ENCODE measurements at places on chromosomes 7 and 10.
A peak's percentile ranks its signal among the peaks of the same experiment; 100 is the strongest.

DNA sequence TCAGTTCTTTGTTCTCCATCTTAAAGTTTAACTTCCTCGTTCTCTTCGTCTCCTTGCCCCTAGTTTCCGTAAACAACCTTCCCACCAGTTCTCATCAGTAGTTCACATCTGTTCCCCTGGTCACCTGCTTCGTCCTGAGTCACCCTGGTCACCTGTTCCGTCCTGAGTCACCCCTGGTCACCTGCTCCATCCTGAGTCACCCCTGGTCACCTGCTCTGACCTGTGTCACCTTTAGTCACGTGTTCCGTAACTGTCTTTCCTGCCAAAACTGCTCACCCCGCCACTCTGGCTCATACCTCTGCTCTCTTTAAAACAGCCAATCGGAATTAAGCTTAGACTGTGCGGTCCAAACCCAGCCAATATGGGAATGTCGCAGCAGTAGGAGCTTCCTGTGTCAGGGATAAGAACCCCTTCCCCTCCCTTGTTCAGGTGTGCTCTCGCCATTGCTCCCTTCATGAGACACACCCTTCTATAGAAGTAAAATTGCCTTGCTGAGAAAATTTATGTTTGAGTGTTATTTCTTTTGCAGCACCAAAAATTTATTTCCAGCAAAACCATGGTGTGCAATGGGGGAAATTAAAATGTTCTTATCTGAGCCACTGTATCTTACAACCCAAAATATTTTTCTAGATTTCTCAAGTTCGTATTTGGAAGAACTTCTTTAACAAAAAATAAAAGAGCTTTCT lies 112.2 kb downstream of the VIM start:
- DNase-seq = no peak

GRCh38 chr10:73771722-73772280 lies 10.0 kb upstream of the CHCHD1 start:
- peak; percentile 70 for DNase-seq

DNA sequence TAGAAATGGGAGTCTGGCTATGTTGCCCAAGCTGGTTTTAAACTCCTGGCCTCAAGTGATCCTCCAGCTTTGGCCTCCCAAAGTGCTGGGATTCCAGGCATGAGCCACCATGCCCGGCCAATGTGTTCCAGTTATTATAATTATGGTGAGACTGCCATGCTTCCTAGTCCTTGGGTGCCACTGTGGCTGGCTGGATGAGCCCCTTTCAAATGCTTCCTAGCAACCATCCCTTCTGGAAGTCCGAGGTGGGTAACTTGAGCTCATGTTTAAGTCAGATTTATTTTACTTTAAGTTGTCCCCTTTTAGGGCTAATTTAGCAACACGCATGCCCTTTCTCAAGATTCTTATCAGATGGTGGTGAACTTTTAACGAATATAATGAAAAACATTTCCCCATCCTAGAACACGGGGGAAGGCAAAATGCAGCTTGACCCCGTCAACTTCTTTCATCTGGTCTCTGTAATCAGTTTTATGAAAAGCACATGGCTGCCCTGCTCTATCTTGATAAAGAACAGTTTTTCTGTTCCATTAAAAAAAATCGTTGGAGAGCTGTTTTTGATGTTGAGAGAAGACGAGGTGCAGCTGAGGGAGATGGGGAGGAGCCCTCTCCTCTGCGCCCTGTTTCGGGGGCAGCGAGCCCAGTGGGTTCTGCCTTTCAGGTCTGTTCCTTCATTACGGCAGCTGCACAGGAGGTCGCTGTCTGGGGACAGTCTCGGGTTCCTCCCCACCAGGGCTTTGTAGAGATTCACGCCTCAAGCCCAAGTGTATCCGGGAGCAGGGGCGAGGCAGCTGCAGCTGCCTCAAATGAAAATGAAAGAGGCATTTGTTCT lies 61.0 kb upstream of the MKI67 start:
- DNase-seq = no peak

DNA sequence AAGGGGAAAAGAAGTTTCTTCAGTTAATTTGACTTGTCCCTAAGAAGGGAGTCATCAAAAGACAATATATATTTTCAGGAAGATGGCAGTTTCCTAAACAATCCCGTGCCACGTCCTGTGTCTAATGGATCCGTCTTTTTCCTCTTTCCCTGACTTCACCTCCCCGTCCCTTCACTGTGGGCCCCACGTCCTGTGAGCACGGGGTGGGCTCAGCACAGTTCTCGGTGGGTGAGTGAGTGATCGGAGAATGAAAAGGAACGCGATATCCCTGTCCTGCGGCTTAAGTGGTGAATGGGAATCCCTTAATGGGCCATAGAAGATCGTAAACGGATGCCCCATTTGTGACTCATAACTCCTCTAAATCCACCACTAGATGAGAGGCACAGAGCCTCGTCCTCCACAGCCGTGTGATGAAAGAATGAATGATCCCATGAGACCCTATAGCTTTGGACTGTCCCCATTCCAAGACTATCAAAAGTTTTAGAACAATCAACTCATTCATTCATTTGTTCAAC lies 63.5 kb upstream of the PITRM1 start:
- DNase-seq = no peak

GRCh38 chr10:131250454-131251145 lies 60.9 kb downstream of the TCERG1L start:
- no peak for DNase-seq

DNA sequence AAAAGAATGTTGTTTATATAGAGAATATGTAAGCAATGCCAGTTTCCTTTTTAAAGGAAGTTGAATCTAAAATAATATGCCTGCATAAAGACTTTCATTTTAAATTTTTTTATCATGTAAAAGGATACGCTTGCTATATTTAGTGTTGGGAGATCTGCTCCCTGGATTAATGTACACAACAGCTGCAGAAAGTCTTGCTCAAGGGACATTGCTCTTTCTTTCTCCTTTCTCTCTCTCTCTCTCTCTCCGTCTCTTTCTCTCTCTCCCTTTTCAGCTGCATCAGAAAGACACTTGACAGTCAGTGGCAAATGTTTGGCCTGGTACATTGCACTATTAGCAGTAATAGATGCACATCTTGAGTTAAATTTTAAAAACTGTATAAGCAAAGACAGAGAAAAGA lies 739 bp downstream of the MYPN start:
- DNase-seq = no peak
